ENCODE measurements at places on chromosomes 16 and 17.

DNA sequence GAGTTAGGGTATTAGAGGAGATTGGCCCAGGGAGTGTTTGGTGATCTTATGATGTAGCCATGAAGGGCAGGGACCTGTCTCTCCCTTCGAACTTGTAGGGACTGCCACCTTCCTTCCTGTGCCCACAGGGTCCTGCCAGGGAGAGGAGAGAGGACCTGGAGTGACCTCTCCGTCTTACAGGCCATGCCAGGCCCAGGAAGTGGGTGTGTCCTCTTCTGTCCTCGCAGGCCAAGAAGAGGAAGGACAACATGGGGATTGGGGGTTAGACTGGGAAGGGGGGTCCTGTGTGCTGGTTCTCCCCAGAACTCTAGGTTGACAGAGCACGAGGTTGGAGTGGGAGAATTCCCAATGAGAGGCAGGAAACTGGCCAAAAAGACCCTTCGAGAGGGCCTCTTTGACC lies 43.4 kb upstream of the TAC4 start:
- DNase-seq, result no peak

GRCh38 chr17:57983446-57983845 lies 4.6 kb downstream of the VEZF1 start:
- no peak for DNase-seq

GRCh38 chr16:48321317-48322036 lies 63.7 kb downstream of the SIAH1 start:
- DNase-seq, result no peak

- DNase-seq, result no peak
These were observed 20.5 kb upstream of the TBX4 start for GRCh38 chr17:61431594-61432311.

GRCh38 chr16:90046122-90046970 lies 27.1 kb upstream of the DBNDD1 start:
- no peak for DNase-seq

GRCh38 chr17:27545562-27546229 lies 85.3 kb upstream of the LGALS9 start:
- no peak for DNase-seq

DNA sequence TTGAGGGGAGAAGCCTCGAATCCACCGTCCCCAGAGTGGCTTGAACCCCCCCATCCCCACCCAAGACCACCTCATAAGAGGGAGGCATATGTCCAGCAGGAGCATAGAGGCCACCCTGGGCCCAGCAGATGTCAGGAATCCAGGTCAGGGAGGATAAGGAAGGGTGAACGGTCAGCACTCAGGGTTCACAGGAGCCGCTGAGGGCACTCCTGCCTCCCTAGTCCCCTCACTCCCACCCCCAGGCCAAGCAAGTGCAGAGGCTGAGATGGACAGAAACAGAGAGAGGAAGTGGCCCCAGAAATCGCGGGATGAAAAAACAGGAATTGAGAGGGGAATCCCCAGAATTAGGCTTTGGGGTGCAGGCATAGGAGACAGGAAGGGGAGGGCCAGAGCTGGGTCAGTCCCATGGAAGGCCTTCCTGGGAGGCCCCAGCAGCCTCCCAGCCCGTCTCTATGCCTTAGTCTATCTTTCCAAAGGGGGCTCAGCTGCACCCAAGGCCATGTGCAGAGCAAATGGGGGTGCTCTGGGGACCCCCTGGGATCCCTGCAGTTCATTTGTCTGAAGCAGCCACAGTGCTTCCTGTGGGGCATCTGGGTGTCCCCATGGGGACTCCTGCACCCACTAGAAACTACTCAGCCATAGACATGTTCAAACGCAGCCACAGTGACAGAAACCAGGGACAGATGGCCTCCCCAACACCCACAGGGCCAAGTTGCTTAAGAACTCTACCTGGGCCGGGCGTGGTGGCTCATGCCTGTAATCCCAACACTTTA lies 1.7 kb downstream of the CMTM3 start:
- no peak for DNase-seq

DNA sequence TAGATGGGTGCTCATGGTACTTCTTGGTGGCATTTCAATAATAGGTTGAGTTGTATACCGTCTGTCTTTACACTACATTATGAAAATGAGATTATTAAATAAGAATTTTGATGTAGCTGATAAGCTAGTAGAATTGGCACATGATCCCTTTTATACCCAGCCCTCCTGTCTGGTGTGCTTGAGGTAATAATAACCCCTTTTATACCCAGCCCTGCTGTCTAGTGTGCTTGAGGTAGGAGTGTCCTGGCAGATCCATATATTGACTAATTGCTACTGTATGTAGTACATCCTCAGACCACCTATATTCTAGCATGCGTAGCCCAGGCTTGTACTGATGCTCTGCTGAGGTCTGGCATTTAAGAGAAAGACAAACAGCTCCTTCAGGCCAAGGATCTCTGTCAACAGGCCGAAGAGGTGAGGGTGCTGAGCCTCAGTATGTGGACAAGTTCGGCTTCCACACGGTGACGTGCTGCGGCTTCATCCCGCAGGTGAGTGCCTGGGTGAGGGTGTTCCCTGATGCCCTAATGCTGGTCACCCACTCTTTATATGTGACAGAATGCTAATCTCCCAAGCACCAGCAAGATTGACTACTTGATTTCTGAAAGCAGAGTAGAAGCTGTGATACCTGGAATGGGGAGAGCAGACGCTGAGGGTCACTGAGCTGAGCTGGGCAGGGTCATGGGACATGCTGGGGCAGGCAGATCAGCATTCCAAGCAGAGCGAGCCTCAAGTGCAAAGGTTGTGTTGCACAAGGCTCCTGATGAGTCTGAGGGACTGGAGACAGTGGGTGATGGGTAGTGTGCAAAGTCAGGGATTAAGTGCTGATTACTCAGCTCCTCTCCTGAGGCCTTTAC lies 5.7 kb downstream of the FN3K start:
- no peak for DNase-seq

GRCh38 chr16:87465306-87465705 lies 27.5 kb downstream of the ZCCHC14 start:
- DNase-seq, result no peak

DNA sequence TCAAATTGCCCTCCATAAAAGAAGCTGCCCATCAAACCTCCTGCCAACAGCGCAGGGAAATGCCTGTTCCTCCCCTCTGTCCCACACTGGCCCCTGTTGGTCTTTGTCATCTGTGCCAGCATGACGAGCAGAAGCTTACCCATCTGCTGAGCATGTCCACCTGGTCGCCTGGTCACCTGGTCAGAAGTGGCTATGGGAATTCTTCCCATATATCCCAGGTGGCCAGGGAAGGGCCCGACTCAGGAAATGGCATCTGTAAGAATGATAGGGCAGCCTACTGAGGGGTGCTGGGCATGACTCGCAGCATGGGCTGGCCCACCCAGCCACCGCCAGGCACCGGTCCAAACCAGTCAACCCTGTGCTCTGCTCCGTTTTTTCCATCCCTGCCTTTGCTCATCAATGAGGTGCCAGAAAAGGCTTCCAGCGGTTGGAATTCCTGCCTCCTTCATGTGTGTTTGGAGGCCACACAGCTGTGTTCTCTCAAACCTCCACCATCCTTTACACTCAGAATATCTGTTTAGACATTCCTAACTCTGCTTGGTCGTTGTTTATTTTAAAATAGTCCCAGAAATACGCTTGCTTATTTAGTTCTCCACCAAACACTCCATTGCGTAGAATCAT lies 145.2 kb downstream of the CLEC16A start:
- DNase-seq, result no peak

DNA sequence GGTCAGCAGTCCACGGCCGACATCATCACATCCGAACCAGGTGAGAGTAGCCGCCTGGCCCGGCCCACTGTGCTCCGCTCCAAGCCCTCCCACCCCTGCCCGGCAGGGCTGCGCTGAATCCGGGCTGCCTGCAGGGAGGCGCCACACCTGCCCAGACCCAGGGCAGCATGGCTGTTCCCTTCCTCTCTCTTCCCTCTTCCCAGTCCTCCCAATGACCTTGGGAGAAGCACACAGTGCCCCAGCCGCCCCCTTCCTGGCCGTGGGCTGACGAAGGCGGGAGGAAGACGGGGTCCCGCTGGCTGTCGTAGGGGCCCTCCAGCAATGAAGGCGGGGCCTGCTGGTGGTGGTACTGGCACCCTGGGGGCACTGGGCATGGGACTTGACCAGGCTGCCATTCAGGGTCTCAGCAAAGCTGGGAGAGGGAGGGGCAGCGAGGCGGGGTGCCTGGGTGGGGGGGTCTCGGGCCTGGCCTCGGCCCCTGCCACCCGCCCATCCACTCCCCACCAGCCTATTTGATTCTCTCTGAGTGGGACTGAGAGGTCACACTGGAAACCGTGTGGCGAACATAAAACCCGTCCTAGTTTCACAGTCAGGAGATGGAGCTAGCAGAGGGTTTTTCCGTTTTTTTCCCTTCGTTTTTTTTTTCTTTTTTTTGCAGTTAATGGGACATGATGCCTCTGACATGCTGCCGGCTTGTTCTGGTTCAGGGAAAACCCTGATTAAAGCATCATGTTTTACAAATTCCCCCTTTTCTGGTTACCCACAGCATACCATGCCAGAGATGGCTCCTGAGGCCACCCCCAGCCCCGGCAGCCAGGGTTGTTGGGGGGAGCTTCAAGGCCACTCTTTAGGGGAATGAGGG lies 50.6 kb downstream of the BAHCC1 start:
- no peak for DNase-seq

DNA sequence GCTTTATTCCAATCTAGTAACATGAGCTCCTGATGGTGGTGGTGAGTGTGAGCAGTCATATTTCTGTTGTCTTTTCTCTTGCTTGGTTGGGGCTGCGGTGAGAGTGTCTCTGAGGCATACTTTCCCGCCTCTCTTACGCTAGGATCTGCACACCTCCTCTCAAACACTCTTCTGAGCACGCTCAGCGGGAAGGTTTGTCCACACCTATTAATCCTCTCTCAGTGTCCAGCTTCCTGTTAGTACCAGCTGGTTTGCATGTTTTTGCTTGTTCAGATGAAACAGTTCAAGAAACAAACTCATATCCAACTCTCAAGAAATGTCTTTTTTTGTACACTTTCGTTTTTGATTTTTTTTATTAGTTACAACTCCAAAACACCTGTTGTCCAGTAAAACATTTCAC lies 89.5 kb downstream of the CCDC182 start:
- DNase-seq, result no peak

GRCh38 chr17:80291260-80291659 lies 30.6 kb downstream of the RNF213 start:
- no peak for DNase-seq

- no peak for DNase-seq
These were observed 85.2 kb downstream of the GLG1 start for GRCh38 chr16:74521691-74522090.

GRCh38 chr16:64397042-64397441 lies 724.8 kb downstream of the CDH11 start:
- DNase-seq, result no peak

DNA sequence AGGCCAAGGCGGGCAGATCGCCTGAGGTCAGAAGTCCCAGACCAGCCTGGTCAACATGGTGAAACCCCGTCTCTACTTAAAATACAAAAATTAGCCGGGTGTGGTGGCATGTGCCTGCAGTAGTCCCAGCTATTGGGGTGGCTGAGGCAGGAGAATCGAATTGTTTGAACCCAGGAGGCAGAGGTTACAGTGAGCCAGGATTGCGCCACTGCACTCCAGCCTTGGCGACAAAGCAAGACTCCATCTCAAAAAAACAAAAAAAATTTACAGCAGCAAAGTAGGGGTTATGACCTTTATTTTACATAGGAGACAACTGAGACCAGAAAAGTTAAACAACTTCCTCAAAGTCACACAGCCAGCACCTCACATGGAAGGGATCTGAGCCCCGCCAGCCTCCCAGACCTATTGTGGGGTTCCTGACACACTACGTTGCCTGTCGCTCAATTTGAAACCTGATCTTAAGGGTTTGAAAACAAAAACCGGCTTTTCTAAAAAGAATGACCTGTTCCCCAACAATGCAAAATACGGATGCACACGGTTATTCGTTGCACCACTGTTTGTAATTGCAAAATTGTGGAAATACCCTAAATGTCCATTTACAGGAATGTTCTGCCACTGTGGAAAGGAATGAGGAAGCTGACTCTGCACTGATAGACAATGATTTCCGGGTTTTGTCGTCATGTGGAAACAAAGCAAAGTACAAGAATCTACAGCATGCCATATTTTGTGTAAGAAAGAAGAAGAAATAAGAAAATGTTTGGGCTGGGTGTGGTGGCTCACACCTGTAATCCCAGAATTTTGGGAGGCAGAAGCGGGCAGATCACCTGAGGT lies 77.2 kb downstream of the CNGB1 start:
- no peak for DNase-seq

- no peak for DNase-seq
These were observed 170.9 kb downstream of the RAB11FIP4 start for GRCh38 chr17:31562376-31562840.

- no peak for DNase-seq
These were observed 72.5 kb downstream of the KNOP1 start for GRCh38 chr16:19645557-19645981.

DNA sequence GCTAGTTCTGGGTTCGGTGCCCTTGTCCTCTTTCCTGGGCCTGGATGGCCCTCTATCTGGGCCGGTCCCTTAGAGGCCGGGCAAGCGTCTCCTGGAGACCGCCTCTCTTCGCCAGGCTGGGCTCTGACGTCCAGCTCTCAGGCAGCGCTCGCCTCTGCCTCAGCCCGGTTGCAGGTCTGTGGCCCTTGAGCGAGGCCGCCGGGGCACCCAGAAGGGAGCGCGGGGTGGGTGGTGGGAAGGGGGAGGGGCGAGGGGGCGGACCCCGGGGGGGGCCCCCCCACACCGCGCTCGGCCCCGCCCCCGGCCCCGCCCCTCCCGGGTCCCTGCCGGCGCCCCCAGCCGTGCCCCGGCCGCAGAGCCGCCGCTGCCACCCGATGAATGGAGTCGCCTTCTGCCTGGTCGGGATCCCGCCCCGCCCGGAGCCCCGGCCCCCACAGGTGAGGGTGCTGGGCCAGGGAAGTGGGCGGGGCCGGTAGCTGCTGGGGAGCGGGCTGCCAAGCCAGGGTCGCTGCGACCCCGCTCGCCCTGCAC lies at the start of gene ARHGAP23:
Gene ARHGAP23 (plus strand): TSS at position 353 of the 531 bp plus-strand sequence. CDS start 22 bp downstream, at position 375.
- DNase-seq, result no peak

DNA sequence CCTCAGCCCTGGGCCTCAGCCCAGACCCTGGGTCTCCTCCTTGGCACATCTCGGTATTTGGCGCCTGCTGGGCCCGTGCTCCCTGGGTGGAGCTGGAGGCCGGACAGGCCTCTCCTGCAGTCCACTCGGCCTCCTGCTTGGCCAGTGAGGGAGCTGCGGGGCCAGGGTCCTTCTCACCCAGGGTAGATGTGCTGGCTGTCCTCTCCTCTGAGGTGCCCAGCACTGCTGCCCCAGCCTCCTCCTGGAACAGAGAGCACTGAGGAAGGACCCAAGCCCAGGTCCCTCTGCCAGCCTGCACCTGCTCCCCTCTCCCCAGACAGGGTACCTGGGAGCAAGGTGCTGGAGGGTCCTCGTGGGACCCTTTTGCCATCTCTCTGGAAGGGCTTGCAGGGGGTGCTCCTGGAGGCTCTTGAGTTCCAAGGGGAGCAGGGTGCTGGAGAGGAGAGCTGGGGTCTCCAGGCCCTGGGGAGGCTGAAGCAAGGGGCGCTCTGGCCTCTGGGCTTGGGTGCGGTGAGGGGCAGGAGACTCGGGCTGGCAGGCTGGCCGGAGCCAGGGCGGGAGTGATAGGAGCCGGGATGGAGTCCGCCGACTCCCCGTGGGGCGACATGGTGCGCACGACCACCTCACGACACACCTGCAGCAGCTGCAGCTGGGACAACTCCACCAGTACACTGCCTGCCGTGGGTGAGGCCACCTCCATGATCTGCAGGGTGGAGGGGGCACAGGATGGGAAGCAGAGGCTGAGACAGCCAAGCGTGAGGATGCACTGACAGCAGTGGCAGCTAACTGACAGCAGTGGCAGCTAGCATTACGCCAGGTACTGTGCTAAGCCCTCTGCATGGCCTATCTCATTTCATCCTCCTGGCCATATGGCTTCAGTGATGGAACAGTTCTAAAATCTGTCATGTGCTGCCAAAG lies 17.8 kb downstream of the TSPOAP1 start:
- no peak for DNase-seq

GRCh38 chr16:14445937-14446715 lies 183.9 kb downstream of the PARN start:
- no peak for DNase-seq

Data from cortex of kidney (tissue), 1 donor.